ENCODE measurements at places on chromosomes 2 and 18.

GRCh38 chr18:55309249-55309648 is 278.7 kb downstream of the TCF4 start:
- no peak for DNase-seq

DNA sequence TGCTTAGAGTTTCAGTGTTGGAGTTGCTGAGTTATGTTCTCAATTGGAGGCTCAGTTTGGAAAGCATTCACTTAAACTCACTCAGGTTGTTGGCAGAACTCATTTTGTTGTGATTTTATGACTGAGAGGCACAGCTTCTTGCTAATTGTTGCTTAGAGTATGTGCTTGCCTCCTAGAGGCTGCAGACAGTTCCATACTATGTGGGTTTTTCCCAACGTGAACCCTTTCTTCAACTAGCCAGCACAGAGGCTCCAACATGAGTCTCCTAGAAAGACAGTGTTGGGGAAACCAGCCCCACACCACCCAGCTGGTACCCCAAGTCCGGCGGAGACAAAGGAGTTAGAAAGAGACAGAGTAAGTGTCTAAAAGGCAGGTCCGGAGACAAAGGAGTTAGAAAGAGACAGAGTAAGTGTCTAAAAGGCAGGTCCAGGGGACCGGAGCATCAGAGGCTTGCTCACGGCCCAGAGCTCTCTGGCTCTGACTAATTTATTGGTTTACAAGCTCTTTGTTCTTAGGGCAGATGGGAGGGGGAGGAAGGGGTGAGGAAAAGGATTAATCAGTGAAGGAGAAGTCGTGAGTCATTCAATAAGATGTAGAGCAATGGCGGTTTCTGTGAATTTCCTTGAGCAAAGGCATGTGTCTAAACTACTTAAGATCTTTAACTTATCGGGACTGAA is 999.7 kb upstream of the LRRTM1 start:
- DNase-seq = no peak

GRCh38 chr2:71995067-71995665 is 152.5 kb downstream of the CYP26B1 start:
- no peak for DNase-seq

DNA sequence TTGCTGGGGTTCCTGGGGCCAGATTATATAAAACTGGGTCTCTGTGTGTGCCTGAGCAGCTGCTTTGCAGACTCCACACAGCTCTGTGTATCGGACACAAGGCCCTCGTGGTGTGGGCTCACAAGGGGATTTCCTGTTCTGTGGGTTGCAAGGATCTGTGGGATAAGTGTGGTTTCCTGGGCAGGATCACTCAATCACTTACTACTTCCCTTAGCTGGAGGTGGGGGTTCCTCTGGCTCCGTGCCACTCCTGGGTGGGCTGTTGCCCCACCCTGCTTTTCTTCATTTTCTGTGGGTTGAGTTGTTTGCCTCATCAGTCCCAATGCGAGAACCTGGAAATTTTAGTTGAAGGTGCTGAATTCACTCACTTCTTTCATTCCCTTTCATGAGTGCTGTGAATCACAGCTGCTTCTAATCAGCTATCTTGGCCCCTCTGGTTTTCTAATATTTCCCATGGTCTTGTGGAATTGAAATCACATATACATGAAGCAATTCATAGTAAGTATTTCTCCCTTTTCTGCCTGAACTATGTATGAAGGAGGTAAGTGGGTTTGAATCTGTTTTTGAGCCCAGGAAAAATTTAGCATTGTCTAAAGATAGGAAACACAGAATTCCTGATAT is 196.3 kb downstream of the DCDC2C start:
- DNase-seq = no peak

DNA sequence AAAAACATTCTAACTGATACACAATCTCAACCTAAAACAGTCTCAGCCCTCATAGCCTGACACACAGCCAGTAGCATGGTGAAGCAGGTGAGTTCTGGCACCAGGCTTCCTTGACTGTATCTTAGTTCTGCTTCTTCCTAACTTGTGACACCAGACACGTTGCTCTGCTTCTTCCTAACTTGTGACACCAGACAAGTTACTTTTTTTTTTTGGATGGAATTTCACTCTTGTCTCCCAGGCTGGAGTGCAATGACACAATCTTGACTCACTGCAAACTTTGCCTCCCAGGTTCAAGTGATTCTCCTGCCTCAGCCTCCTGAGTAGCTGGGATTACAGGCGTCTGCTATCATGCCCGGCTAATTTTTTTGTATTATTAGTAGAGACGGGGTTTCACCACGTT is 6.7 kb upstream of the ATG16L1 start:
- DNase-seq = no peak

GRCh38 chr2:187875261-187876141 is 321.3 kb upstream of the TFPI start:
- no peak for DNase-seq

DNA sequence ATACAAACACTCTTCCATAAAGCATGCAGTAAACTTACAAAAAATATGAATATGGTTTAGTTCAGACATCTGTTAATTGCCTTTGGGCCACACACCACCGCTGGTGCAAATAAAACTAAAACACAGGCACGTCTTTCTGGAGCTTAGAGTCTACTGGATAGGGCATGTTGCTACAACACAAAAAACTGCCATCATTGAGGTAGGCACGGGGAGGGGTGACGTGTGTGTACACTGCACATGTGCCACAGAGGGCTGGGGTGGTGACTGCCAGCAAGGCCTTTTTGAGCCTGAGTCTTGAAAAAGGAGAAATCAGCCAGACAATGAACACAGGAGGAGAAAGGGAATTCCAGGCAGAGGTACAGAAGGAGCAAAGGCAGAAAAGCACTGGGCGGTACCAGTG is 5.1 kb downstream of the SERPINE2 start:
- DNase-seq = no peak

- no peak for DNase-seq
Measured at GRCh38 chr2:65279756-65280155, 52.1 kb downstream of the ACTR2 start.

- no peak for DNase-seq
Measured at GRCh38 chr2:95270541-95271081, 3.6 kb upstream of the PROM2 start.

DNA sequence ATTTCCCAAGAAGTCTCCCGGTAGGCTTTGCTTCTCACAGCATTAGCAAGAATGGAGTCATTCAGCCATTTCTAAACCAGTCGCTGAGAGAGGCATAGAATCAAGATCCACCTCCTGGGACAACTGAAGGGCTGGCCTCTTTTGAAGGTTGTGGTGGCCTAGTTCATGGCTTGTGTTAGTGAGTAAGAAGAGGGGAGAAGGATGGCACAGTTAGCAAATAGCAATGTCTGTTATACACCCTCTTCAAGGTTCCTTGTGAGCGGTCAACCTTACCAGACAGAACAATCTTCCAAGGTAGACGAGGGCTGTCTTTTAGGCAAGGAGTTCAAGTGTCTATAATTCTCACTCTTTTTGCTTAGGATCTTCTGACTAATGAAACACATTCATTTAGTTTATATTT is 35.4 kb upstream of the DNAH7 start:
- no peak for DNase-seq

DNA sequence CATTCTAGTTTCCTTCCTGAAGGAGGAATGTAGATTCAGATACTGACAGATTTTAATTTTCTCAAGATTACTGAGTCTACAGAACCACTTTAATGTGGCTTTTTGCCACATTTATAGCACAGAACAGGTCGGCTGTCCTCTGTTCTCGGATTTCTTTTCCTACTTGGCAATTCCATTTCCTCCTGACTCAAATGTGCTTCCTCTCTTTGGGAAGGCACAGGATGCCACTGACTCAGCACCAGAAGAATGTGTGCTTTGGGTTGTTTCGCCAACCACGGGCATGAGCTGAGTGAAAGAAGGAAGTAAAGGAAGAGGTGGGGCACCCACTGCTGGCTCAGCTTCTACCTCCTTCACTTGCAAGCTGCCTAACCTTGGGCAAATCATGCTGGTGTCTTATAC is 970.6 kb upstream of the ACVR2A start:
- no peak for DNase-seq

GRCh38 chr18:23356915-23357601 is 96.0 kb upstream of the RIOK3 start:
- no peak for DNase-seq

GRCh38 chr2:241254904-241255351 is 60.5 kb downstream of the HDLBP start:
- no peak for DNase-seq

GRCh38 chr2:26668856-26669750 is 23.4 kb upstream of the KCNK3 start:
- no peak for DNase-seq

DNA sequence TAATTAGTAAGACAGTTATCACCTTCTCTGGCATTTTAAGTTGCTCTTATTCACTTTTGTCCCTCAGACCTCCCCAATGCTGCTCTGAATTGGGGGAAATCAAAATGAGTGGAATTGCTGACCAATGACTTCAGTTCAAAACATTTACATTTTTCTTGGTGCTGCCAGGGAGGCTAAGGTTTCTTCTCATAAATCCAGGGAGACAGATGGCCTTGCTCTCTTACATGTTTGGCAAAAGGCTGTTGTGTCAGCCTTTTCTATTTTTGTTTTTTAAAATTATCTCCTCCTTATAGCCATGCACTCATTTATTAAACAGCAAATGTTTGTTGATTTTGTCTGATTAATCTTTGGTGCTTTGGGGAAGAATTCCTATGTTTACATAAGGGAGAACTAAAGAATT is 82.0 kb downstream of the GALNT13 start:
- DNase-seq = no peak

DNA sequence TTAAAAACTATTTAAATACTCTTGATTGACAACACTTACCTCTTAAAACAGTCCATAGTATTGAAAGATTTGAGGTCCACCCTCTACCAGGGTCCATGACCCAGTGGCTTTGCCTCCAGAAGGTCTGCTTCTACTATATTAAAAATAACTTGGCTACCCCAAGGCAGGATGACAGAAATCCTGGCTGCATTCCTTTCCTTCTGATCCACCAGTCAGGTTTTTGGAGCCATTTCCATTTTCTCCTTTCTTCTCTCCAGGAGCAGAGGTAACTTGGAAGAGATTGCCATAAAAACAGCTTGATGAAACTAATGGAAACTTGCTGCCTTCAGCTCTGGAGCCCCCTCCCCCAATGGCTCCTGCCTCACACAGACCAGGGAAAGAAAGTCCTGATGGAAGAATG is 2.6 kb upstream of the FAM171B start:
- no peak for DNase-seq

DNA sequence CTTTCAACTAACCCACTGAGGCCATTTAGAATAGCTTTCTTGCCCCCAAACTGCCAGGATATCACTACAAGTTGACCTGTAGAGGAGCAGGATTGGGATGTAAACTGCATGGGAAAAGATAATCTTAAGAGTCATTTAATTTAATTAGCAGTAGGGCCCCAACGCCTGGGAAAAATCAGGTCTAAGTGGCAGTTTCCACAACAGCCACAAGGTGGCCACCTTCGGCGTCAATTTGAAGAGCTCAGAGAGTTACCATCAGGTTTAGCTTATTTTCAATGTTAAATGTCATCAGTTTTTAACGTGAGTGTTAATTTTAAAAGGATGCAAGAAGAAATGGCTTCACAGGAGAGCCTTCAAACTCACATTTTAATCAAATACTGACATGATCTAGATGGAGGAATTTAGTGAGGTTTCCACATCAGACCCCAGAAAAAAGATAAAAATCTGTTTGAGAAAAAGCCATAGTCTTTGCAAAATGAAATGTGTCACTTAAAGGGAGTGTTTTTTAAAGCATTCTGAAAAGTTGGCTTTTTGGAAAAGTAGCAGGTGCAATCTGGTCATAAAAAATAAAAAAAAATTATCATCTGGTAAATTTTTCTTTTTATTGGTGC is 77.3 kb upstream of the UPP2 start:
- peak; percentile 62 for DNase-seq

DNA sequence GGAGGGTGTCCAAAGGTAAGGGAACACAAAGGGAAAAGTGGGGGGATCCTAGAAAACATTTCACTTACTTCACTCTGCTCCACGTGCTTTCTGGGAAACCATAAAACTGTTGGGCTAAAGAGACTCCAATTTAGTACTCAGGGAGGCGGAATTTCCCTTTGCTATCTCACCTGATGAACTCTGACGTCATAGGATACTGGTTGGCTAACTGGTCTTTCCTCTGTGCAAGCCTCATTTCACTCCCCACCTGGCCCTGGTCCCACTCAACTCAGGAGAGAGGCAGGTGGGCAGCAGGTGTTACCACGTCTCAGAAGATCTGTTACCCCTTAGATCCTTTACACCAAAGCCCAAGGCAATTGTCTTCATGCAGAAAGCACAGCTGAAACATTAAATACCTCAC is 51.8 kb upstream of the PMAIP1 start:
- DNase-seq = no peak

- DNase-seq = no peak
Measured at GRCh38 chr18:62460851-62461300, 61.9 kb upstream of the ZCCHC2 start.

- no peak for DNase-seq
Measured at GRCh38 chr18:45817543-45817942, 7.9 kb upstream of the SIGLEC15 start.

DNA sequence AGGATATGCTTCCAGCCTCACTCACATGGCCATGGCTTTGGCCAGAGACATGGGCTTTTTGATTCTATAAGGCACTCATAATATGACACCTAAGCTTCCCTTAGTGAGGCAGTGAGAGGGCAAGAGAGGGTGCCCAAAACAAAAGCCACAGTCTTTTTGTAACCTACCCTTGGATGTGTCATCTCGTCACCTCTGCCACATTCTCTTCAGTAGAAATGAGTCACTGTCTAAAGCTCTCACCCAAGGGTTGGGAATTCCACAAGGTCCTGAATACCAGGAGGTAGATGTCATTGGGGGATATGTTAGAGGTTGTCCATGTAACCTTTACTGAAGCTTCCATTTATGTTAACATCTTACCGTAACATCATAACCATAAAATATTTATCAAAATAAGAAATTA is 108.4 kb downstream of the ALMS1 start:
- no peak for DNase-seq

DNA sequence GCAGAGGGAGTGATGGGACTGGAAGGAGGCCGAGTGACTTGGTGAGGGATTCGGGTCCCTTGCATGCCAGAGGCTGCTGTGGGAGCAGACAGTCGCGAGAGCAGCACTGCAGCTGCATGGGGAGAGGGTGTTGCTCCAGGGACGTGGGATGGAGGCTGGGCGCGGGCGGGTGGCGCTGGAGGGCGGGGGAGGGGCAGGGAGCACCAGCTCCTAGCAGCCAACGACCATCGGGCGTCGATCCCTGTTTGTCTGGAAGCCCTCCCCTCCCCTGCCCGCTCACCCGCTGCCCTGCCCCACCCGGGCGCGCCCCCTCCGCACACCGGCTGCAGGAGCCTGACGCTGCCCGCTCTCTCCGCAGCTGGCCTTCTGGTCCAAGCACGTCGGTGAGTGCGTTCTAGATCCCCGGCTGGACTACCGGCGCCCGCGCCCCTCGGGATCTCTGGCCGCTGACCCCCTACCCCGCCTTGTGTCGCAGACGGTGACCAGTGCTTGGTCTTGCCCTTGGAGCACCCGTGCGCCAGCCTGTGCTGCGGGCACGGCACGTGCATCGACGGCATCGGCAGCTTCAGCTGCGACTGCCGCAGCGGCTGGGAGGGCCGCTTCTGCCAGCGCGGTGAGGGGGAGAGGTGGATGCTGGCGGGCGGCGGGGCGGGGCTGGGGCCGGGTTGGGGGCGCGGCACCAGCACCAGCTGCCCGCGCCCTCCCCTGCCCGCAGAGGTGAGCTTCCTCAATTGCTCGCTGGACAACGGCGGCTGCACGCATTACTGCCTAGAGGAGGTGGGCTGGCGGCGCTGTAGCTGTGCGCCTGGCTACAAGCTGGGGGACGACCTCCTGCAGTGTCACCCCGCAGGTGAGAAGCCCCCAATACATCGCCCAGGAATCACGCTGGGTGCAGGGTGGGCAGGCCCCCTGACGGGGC is 4.6 kb downstream of the PROC start:
- no peak for DNase-seq

Data from stimulated activated CD4-positive, alpha-beta T cell treated with anti-CD3 and anti-CD28 coated beads, Interleukin-4, amount 100 ng/mL, for 24 hours (primary cell).